Kidney tubule cell (primary cell): ENCODE measurements at places on chromosomes 1 and 21.
A peak's percentile ranks its signal among the peaks of the same experiment; 100 is the strongest.

DNA sequence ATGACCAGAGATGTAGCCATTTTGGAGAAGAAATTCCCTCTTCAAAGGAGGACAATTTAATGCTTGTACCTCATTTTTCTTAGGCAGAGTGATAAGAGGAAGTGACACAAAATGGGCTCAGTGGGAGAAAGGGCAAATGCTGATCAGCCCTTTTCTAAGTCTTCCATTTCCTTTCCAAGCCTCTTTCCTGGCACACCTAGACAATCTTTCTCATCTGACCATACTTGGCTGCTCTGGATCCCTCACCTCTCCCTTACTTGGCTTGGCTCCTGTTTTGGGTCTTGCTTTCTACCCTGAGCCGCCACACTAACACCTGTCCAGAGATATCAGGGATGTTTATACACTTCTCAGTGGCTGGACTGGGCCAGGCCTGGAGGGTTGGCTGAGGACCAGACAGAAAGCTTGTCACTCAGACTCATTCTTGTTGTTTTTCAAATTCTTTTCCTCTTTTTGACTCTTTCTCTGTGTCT is 13.1 kb downstream of the TXNIP start:
- DNase-seq = no peak

DNA sequence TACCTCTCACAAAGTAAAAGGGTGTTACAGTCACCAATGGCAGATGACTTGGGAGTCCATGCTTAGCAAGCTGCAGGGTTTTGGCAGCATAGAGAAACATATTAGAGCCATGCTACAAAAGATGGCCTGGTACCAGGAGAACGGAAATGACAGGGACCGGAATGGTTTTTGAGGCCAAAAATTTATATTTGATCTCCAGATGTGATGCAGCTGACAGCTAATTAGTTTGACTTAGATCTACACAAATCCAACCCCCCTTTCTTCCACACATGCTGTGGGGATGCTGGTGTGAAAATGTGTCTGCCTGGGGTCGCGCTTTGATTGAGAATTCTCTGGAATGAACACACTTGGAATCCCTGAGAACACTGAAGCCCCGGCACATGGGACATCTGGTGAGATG is 26.5 kb downstream of the SYF2 start:
- DNase-seq = no peak

- DNase-seq = no peak
Observed at GRCh38 chr21:29580732-29581285, 282.1 kb downstream of the BACH1 start.

DNA sequence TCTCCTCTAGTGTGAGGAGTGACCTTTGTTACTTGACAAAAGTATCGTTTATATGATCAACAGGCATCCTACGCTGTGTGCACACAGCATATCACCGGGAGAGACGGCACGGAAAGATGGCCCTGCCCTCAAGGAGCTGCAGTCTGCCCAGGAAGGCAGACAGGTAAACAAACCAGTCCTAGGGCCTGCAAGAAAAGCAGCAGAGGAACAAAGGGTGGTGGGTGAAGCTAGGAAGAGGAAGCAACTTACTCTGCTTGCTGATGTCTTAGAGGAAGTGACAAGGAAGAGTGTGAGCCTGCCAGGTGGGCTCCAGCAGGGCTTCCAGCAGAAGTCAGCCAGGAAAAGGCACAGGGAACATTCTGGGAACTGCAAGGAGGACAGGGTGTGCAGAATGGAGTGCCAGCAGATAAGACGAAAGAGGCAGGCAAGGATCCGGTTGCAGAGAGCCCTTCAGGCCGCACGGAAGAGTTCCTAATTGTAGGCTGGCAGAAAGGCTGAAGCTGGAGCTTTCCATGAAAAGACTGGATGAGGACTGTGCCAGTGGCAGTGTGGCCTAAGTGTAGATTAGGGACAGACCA is 106.7 kb downstream of the SLC45A1 start:
- peak; percentile 76 for DNase-seq

GRCh38 chr1:27145934-27146354 is 9.0 kb downstream of the SLC9A1 start:
- DNase-seq = peak; percentile 82

- no peak for DNase-seq
Observed at GRCh38 chr1:23159963-23160877, 8.4 kb downstream of the LUZP1 start.

DNA sequence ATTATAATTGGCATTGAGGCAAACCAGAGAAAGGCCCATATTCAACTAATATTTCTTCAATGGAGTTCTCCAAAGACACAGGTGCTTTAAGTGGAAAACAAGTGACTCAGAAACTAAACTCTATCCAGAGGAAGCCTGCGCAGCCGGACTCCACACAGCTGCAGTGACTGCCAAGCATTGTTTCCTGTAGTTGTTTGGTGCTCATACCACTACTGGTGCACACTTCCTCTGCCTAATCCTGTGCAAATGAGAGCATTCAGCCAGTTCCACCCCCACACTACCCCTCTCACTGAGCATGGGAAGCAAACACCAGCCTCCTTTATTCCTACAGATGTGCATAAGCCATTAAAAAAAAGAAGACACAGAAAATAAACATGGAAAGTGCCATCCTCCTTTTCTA is 102.9 kb downstream of the VAV3 start:
- no peak for DNase-seq

- no peak for DNase-seq
Observed at GRCh38 chr1:41020654-41021053, 871 bp downstream of the SLFNL1 start.

GRCh38 chr1:183674886-183675285 is 21.8 kb upstream of the APOBEC4 start:
- DNase-seq = no peak

- peak; percentile 95 for DNase-seq
Observed at GRCh38 chr1:19079541-19080472, 123.3 kb upstream of the IFFO2 start.

GRCh38 chr1:100730130-100730529 is 10.6 kb downstream of the VCAM1 start:
- no peak for DNase-seq

DNA sequence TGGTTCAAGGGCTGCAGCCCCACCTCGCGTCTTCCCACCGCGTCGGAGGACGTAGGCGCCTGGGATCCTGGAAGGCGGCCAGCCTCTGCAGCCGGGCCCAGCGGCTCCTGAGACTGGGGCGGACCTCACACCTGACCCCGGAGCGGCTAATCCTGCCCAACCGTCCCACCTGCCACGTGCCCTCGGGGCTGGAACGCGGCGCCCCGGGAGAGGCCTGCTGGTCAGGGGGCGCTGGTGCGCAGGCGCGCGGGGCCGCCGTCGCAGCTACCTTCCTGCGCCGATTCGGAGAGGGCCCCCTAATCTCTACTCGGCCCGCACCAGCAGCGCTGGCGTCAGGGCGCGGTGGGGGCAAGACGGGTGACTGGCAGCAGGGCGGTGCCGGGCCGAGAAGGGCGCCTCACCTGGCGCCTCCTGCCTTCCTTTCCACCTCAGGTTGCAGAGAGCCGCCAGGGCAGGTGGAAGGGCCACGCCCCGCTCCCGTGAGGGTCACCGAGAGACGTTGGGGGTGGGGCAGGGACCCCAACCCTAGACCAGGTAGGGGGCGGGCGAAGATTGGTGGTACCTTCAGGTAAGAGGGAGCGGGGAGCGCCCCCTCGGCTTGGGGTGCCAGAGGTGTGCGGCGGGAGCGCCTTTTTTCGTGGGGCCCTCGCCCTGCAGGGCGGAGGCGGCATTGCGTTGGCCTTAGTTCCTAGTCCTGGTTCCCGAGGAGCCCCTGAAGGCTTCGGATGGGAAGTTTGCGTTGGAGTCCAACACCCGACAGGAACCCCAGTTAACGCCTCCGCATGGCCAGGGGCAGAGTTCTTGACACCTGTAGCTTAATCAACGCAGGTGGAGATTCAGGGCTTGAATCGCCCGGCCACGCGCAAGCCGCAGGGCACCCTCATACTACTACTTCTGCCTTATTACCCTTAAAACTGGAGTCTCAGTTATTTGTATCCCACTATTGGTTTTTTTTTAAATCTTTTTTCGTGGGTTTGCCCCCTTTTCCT is at the start of gene TDRD5:
TSS of gene TDRD5 (plus strand) at position 241 of the 989 bp plus-strand sequence. CDS start 784 bp downstream, outside the sequence.
- DNase-seq = peak; percentile 25

- no peak for DNase-seq
Observed at GRCh38 chr1:21414015-21414414, 25.9 kb upstream of the NBPF3 start.

DNA sequence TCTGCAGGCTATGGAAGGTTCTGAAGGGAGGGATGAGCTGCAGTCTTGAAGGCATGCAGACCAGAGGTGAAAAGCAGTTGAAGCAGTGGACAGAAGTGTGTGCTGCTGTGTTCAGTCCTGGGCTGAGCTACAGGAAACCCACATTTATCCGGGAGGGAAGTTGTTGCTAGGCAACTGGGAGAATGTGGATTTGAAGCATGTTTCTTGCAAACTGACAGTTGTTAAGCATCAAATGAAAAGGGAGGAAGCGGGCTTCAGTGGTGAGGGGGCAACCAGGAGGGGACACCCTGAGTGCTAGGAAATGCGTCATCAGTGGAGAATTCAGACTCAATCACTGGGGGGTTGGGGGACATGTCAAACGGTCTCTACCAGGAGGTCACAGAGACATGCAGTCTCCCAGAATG is 28.7 kb downstream of the ABCA4 start:
- peak; percentile 63 for DNase-seq

DNA sequence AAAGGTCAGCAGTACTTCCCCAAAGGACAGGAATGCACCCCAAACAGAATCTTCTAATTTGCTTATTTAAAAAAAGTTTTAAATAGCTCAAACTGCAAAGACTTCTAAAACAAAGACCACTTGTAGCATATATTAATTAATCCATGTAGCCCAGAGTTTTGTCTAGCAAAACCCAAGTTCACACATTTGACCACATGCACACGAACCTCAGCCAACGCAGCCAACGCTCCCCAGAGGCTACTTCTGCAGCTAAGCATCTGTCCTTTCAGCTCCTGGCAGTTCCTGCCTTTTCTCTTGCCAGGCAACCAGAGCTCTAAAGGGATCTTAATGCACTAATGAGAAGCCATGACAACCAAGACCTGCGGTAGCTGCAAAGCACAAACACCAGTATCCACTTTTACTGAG is 89.6 kb downstream of the RERE start:
- no peak for DNase-seq

DNA sequence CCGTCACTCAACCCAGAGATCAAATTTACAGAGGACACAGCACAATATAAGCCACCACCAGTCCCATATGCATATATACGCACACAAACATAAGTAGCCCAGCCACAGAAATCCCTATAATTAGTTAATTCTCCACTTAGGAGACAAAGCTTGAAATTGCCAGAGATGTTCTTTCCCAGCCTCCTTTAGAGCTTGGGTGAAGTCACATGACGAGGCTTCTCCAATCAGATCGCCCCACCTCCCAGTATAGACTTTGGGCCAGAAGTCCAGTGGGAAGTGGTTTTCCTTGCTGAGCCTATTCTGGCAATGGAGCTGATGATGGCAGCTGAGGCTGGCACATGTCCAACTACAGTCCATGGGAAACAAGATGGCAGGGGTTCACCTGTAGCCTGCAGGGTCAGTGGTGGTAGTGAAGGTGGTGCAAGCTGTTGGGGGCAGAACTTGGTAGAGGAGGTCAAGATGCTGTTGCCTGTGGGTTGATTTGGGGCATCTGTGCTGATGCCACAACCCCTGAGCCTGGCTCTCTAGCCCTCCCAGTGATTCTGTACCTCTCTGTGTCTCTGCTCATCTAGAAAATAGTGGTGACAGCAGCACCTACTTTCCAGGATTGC is 535.9 kb downstream of the MATN1 start:
- DNase-seq = no peak

GRCh38 chr1:193283016-193283415 is 96.6 kb upstream of the B3GALT2 start:
- DNase-seq = peak; percentile 18

DNA sequence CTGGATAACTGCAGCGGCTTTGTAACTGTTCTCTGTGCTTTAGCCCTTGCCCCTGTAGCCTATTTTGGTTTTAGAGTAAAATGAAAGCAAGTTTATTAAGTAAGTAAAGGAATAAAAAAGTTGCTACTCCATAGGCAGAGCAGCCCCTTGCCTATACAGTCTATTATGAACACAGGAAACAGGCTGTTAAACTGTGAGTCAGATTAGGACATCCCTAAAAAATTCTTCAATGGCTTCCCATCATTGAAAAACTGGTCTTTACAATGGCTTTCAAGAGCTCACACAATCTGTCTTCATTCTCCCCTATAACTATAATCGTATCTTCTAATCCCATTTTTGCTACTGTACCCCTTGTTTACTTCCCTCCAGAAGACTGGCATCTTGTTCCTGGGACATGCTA is 43.0 kb downstream of the ATG4C start:
- no peak for DNase-seq

DNA sequence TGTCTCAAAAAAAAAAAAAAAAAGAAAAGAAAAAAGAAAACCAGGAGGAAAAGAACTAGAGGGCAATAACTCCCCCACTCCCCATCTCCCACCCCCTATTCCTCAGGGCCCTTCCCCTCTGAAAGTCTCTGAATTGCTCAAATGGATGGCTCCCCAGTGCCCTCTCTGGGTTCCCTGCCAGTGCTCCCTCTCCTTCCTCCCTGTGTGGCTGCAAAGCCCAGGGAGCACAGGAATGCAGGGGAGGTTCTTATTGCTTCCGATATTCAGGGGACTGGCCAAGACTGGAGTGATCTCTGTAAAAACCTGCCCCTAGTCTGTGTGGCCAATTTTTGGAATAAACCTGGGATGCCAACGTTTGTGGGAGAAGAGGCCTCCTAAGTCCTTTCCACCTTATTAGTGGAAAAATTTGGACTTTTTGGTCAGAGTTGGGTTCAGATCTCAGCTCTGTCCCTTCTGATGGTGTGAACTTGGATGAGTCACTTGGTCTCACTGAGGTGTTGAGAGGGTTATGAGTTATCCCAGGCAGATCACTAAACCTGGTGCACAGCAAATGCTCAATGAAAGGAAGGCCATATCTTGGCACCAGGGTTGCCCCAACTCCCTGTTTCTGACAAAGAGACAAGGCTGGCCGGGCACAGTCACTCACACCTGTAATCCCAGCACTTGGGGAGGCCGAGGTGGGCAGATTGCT is 13.4 kb upstream of the ARHGEF10L start:
- DNase-seq = peak; percentile 74

- DNase-seq = no peak
Observed at GRCh38 chr1:89723863-89724262, 90.9 kb downstream of the LRRC8C start.

DNA sequence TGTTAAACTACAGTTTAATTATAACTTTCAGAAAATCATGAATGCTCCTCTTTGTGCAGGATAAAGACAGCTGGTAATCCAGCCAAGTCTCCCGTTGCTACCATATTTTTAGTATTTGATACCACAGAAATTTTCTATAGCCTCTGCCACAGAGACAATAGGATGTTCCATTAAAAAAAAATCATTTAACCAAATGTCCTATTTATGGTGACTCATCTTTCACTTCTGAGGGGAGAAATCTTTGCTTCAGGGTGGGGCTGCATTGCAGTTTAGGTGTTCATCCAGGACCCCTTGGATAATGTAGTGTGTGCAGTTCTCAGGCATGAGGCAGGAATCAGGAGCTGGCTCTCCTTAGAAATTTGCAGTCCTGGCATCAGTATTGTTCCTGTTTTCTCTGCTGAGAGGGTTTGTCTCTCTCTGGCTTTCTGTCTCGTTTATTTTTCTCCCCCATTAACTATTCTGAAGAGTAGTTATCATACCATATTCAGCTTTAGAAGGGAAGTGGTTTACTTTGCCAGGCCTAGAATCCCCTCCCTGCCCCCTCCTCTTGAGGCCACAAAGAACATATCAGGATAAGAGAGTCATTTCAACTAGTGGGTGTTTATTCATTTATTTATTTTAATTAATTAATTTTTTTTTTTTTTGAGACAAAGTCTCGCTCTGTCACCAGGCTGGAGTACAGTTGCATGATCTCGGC is 3.1 kb downstream of the PRUNE1 start:
- no peak for DNase-seq

- peak; percentile 93 for DNase-seq
Observed at GRCh38 chr1:39434797-39435395, 56.5 kb upstream of the BMP8A start.
